ENCODE measurements at places on chromosomes 11 and 22.

- DNase-seq: peak; percentile 34
These were observed 56.8 kb downstream of the ELFN2 start for GRCh38 chr22:37370306-37370979.

- DNase-seq: no peak
These were observed 1.0 kb downstream of the ST14 start for GRCh38 chr11:130160498-130161155.

GRCh38 chr11:23202611-23203010, 342.3 kb upstream of the CCDC179 start:
- no peak for DNase-seq

- peak; percentile 10 for DNase-seq
These were observed 1.5 kb downstream of the SULT4A1 start for GRCh38 chr22:43860831-43861230.

GRCh38 chr11:64447831-64448598, 89.1 kb downstream of the RPS6KA4 start:
- peak; percentile 31 for DNase-seq

GRCh38 chr11:18791969-18792628, 501 bp upstream of the PTPN5 start:
- no peak for DNase-seq

GRCh38 chr22:47013861-47014635, 251.6 kb downstream of the TBC1D22A start:
- no peak for DNase-seq

- DNase-seq: no peak
These were observed 44.4 kb downstream of the KMT5B start for GRCh38 chr11:68168694-68169093.

GRCh38 chr11:20031155-20032001, 128.9 kb downstream of the DBX1 start:
- no peak for DNase-seq

DNA sequence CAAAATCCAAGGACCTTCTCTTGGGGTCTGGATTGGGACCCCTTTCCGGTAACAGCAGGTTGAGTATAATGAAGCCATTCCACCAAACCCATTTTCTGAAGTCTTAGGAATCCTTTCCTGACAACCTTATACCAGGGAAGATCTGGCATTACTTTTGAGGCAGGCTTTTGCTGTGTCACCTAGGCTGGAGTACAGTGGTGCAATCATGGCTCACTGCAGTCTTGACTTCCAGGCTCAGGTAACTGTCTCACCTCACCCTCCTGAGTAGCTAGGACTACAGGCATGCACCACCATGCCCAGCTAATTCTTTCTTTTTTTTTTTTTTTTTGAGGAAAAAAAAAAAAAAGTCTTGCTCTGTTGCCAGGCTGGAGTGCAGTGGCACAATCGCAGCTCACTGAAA, 55.8 kb upstream of the TREH start:
- DNase-seq: no peak

GRCh38 chr11:7435176-7435575, 50.1 kb upstream of the OLFML1 start:
- no peak for DNase-seq

- DNase-seq: no peak
These were observed 967.5 kb downstream of the NTM start for GRCh38 chr11:132337819-132338416.

- DNase-seq: no peak
These were observed 22.2 kb downstream of the DKK3 start for GRCh38 chr11:11985954-11986949.

GRCh38 chr11:117919781-117920221, 9.4 kb downstream of the TMPRSS13 start:
- DNase-seq: no peak

- no peak for DNase-seq
These were observed 123.8 kb downstream of the RAB38 start for GRCh38 chr11:88051396-88051795.

- DNase-seq: no peak
These were observed 59.7 kb downstream of the SPON1 start for GRCh38 chr11:14022251-14022650.

- DNase-seq: no peak
These were observed 1.8 kb downstream of the DCPS start for GRCh38 chr11:126305699-126306098.
